ENCODE measurements at places on chromosomes 3 and 15.

- DNase-seq, result no peak
These were observed 44.6 kb downstream of the RASGRP1 start for GRCh38 chr15:38520035-38520434.

DNA sequence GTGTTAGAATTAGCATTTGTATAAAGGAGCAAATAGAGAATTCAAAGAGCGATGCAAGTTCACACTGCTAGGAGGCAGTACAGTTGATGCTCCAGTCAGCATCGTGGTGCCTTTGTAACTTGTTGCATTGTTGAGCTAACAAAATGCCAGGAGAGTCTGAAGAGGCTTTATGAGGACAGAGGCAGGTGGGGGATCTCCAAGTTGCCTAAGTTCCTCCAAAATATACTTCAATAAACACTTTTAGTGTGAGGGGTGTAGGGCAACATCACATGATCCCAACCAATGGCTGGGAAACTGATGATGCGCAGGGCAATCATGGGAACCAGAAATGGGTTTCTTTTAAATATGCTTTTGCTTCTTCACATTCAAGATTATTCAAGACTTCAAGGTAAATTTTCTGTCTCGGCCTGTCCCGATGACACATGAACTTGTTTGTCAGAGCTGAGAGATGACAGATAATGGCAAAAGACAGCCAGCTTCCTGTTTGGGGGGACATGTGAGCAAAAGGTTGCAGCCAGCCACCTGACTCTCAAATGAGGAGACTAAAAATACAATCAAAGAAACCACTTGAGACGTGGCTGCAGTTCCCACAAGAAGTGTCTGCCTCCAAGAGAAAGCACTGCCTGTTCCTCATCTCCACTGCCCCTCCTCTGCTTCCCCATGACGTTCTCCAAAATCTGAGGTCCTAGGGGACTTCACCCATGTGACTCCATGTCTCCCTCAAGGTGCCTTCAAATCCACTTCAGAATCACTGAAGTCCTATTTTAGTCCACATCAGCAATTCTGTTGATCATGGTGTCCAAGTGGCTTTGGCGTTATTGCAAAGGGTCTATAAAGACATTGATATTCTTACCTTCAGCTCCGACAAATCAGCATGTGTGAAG is 39.3 kb downstream of the KLHL6 start:
- no peak for DNase-seq

DNA sequence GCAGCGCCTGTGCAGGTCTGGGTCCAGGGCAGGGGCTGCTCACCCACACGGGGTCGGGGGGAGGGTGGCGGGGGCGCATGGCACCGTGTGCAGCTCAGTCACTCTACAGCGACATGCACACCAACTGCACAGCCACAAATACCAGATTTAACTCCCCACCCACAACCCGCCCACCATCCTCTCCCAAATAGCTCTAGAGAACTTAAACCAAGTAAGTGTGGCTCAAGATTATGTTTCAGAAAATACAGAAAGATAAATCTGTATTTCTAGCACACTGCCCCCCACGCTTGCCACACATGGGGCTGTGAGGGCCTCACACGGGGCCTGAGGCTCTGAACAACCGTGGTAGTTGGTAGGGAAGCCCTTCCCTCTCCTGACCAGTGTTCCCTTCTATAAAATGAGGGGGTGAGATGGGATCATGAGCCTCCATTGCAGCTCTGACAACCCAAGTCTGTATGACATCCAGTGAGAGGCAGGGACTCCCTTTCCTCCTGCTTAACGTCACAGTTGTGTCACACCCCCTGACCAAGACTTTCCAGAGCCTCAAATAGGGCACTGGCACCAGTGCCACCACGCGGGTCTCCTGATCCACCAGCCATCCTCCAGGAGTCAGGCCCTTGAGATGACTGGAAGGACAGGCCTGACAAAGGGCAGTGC is 23.1 kb downstream of the POC1A start:
- DNase-seq, result no peak

DNA sequence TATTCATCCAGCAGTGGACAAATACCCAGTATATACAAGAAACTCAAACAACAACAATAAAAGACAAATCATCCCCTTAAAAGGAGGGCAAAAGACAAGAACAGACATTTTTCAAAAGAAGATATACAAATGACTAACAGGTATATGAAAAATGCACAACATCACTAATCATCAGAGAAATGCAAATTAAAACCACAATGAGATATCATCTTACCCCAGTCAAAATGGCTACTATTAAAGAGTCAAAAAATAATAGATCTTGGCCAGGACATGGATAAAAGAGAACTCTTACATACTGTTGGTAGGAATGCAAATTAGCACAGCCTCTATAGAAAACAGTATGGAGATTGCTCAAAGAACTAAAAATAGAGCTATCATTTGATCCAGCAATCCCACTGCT is 16.9 kb downstream of the DHX36 start:
- no peak for DNase-seq

DNA sequence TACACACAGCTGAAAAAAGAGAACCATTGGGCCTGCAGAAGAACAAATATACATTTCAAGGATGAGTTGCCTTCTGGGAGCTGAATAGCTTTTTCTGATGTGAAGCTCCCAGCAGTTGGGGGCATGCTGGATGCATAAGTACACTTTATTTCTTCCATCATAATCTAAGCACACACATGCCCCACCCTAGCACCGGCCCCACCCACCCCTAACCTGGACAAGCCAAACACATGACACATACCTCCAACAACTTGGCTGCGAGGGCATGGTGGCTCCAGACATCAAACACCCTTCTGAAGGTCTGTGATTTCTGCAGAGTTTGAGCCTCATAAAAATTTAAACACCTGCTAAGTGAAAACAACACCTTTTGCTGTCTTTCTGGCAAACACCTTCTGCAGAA is 307.2 kb upstream of the TRIM42 start:
- no peak for DNase-seq

GRCh38 chr3:72663429-72663828 is 184.8 kb downstream of the SHQ1 start:
- DNase-seq, result peak; percentile 46

DNA sequence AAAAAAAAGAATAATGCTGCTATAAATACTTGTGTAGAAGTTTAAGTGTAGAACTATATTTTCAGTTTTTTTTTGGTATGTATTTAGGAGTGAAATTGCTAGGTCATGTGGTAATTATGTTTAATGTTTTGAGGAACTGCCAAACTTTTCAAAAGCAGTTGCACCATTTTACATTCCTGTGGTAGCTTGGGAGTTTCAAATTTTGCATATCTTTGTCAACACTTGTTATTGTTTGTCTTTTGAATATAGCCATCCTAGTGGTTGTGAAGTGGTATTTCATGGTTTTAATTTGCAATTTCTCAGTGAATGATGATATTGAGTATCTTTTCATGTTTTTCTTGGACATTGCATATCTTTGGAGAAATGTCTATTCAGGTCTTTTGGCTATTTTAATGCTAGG is 30.4 kb downstream of the SKIL start:
- no peak for DNase-seq

GRCh38 chr15:48467801-48468200 is 136.6 kb downstream of the DUT start:
- DNase-seq, result no peak

DNA sequence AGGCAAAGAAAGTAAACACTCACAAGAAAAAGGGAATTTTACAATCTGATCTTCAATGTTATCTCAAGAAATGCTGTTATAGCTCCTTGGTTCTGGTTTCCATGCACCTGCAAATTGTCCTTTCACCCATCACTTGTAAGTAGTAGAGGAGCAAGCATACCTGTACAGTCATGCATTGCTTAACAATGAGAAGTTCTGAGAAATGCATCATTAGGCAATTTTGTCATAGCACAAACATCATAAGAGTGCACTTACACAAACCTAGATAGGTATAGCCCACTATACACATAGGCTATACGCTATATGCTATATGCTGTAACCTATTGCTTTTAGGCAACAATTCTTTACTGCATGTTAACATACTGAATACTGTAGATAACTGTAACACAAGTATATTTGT is 672.3 kb downstream of the FHIT start:
- DNase-seq, result no peak

DNA sequence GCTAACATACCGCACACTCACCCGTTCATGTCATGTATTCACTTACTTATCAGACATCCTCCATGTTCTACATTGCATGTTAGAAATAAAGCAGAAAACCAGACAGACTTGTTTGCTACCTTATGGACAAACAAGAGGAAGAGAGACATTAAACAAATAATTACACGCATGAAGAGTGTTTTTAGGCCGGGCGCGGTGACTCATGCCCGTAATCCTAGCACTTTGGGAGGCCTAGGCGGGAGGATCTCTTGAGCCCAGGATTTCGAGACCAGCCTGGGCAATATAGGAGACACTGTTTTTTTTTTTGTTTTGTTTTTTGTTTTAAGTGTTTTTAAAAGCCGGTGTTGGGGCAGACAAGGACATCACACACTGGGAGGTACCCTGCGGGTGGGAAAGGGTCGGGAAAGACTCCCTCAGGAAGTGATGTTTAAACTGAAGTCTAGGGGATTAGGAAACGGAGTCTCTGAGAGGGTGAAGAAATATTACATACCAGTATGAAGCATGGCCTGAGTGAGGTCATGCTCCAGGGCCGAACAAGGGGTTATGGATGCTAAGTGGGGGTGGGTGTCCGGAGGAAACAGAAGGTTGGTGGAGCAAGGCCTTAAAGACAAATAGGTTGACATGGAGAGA is 2.1 kb upstream of the USP3 start:
- DNase-seq, result no peak

GRCh38 chr15:76512971-76513370 is 176.4 kb downstream of the ISL2 start:
- DNase-seq, result no peak

DNA sequence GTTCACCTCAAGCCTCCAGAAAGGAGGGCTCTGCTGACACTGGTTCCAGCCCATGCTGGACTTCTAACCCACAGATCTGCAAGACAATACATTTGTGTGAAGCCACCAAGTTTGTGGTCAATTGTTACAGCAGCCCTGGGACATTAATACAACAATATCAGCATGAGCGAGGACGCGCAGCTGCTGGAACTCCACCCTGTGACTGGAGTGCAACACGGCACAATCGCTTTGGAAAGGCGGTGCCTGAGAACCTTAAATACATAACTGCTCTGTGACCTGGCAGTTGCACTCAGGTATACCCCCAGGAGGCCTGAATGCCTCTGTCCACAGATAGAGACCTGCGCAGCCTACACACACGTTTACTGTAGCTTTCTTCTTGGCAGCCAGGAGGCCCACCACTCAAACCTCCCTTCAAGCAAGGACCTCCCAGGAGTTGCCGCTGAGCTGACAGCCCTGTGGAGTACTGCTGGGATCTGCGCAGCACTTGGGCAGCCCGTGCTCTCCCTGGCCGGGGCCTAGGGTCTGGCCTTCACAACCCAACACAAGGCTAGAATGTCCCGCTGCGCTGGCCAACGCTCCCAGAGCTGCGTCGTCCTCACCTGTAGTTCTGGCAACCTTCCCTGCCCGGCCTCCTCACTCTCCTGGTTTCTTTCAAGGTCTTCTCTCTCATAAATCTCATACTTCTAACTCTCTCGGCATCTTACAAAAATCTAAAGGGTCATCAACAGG is 8.3 kb downstream of the MRPS25 start:
- no peak for DNase-seq

- DNase-seq, result no peak
These were observed 72.1 kb upstream of the PLAAT1 start for GRCh38 chr3:193168931-193169330.

- peak; percentile 40 for DNase-seq
These were observed 222.0 kb upstream of the IL12A start for GRCh38 chr3:159766563-159767185.

DNA sequence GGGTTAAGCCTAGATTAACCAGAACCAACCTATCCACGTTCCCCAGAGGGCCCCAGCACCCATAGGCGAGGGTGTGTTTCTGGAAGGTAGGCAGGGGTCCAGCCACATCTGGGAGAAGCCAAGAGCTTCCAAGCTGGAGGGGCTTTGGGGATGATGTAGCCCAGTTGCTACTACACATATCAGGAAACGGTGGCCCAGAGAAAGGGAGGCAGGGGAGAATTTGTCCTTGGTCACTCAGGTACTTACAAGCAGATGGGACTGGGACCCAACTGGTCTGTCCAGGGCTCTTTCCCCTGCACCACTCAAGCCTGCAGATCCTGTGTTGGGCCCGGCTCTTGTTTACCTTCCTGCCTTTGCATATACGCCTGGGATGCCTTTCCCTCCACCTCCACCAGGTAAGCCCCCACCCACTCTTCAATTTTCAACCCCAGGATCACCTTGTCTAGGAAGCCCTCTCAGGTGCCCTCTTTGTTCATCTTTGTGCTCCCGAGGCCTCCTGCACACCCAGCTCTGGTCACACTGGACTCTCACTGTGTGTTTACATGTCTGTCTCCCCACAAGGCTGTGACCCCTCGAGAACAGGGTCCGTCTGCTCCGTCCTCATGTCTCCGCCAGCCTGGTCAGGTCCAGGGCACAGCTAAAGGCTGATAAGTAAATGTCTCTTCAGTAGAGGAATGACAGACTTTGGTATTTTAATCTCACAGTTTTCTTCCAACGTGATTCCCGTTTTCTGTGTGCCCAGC is 204.4 kb upstream of the LINGO1 start:
- DNase-seq, result no peak

DNA sequence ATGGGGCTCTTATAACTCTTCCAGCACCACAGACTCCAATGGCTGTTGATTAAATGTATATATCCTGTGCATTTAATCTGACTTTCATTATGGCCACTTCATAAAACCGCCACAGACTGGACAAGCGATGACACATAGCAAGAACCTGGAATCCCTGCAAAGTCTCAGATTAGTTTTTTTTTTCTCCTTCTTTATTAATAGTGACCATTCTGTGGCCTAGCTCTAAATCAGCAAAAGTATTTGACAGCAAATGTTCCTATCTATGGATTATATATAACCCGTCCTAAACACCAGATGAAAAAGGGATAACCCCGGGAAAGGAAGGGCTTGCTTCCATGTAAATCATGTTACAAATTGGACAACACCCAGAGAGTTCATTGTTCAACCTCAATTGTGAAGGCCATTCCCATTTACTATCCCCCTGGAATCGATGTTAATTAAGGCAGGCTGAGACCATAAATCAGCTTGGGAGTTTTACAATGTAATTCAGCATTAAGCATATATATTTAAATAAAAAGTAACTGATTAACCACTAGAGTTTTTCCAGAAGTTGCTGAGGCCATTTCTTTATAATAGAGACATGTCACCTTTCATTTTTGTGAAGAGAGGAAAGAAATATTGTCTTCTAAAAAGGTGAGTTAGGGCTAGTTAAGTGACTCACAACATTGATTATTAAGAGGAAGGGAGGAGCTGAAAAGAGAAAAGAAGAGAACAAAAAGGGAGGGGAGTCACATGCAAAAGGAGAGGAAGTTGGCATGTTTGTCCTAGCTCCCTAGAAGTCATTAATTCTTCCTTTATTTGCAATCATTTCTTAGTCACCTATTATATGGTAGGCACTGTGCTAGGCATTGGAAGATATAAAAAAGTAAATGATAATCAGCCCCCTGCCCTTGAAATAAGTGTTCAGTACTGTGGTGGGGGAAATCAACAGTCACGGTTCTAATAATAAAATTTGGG is 26.2 kb downstream of the ALDH1A2 start:
- DNase-seq, result no peak

GRCh38 chr3:36864180-36865053 is 80.4 kb downstream of the TRANK1 start:
- no peak for DNase-seq

Measured in NCI-H2107 (cell line).